Endodermal cell (in vitro differentiated cells): ENCODE measurements at places on chromosomes 1 and 21. TPM values are rescaled to one million over a fixed set of nuclear protein-coding genes. Genes with fewer than 3 reads are reported as not detected.
A peak's percentile ranks its signal among the peaks of the same experiment; 100 is the strongest.

Gene FAM3B
- 2.6 and 3.1 TPM in 2 replicates for total RNA-seq

Gene RBM11
- 13.5 to 26.6 TPM (median 14.2 TPM) in 3 replicates for total RNA-seq

Gene KCNQ4
- 0.84 and 0.88 TPM in 2 replicates for total RNA-seq

Gene PPIAL4G
- 0.11 TPM in 1 of 2 replicates, not detected in the other for total RNA-seq

Gene CSF3R
- 1.1 to 1.9 TPM (median 1.5 TPM) in 3 replicates for total RNA-seq

Gene CFAP45
- total RNA-seq = 0.49 to 1.2 TPM (median 1.1 TPM) in 3 replicates

Gene WDR64
- total RNA-seq = not detected in 3 replicates

Gene FAM167B
- 2.0 to 3.9 TPM (median 2.9 TPM) in 3 replicates for total RNA-seq

Gene FLAD1
- total RNA-seq = 61.9 and 67.7 TPM in 2 replicates

Gene CR1
- total RNA-seq = not detected in 3 replicates

Gene FMO5
- 11.7 to 20.0 TPM (median 14.1 TPM) in 3 replicates for total RNA-seq

Gene ASCL5
- total RNA-seq = 0.56 to 1.2 TPM (median 1.2 TPM) in 3 replicates

- DNase-seq = no peak
Measured at GRCh38 chr1:11924334-11925195, 1.7 kb downstream of the KIAA2013 start.

DNA sequence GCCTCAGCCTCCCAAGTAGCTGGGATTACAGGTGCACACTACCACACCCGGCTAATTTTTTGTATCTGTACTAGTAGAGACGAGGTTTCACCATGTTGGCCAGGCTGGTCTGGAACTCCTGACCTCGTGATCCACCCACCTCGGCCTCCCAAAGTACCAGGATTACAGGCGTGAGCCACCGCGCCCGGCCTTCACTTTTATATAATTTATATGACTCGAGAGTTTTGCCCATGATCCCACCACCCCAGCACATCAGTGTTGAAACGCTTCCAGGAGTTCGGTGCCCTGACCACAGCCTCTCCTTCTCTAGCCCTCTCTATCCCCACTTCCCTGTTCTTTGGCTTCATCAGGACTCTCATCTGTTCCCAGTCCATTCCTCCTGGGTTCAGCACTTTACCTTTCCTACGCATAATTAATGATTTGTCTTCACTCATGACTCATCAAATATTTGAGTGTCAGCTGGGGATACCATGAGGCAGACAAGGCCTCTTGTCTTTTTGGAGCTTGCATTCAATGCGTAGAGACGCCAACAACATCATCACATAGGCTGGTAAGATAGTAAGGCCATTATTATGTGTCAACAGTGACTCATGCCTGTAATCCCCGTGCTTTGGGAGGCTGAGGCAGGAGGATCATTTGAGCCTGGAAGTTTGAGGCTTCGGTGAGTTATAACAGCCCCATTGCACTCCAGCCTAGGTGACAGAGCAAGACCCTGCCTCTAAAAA lies 1.4 kb downstream of the PMF1 start:
- peak; percentile 47 for DNase-seq

GRCh38 chr1:37814252-37814651 lies 6.2 kb upstream of the YRDC start:
- no peak for DNase-seq

DNA sequence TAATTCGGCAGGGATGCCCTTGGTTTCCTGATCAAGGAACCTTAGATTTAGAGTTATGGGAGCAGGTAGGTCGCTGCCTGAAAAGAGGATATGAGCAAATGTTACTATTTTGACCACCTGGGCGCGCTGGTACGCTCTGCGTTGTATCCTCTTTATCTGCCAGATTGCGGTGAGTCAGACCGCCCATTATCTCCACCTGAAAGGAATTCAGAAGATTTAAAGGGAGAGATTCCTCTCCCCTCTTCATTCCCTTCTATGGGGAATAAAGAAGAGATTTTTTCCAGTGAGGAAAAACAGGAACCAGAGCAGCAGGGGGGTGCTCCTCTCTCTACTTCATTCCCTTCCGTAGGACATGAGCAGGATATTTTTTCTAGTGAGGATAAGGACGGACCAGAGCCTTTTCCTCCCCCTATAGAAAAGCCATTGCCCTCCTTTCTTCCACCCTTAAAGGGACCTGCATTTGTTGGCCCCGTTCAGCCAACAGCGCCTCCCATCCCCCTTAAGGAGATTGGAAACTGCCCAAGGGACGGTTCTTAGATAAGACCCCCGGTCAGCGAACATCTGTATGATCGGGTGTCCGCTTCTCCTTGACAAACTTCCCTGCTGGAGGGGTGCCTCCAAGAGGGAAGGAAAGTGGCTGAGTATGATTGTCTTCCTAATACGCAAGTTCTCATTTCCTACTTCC lies 34.1 kb downstream of the CLCA1 start:
- DNase-seq = peak; percentile 94

- no peak for DNase-seq
Measured at GRCh38 chr1:44423591-44424537, 18.8 kb downstream of the RNF220 start.

GRCh38 chr1:205577874-205578658 lies 53.7 kb downstream of the ELK4 start:
- DNase-seq = peak; percentile 31

GRCh38 chr1:26284597-26285347 lies 4.9 kb downstream of the SH3BGRL3 start:
- DNase-seq = peak; percentile 92

DNA sequence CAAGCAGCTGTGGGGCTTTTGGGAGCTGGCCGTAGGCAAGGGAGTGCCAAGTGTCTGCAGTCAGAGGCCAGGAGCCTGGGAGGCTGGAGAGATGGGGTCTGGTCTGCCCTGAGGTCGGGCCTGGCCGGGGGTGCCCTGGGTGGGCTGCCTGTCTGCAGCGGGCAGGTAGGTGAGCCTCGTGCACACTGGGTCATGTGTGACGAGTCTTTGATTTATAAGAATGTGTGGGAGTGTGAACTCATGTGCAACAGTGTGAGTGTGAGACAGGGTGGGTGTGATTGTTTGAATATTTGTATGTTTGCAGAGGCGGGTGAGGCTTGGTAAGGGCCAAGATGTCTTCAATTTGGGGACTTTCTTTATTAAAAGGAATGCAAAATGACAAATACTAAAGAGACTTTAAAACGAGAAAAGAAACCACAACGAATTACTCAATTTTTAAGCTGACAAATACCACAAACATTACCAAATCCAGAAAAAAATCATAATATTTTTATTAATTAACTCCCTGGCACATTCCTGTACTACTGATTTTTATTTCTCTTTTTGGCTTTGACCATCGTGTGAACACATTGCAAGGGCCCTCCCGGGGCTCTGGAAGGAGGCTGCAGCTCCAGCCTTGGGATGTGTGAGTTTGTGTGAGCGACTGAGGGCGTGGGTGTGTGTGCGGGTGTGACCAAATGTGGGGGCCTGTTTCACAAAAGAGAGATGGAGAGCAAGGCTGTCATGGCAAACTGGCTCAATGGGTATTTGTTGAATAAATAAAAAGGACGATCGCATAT lies 110.3 kb upstream of the WNT4 start:
- no peak for DNase-seq

DNA sequence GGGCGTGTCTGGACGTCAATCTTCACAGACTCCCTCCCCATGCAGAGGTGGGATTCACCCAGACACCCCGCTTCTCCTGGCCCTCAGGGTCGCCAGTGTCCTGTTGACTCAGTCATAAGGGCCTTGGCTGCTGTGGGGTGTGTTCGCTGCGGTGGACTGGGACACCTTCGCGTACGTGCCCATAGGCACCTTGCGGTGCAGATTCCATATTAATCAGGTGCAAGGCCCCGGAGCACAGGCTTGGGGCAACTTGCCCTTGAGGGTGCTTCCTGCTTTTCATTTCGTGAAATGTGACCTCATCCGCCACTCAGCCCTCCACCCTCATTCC lies 398 bp upstream of the SLC30A10 start:
- DNase-seq = no peak

- peak; percentile 62 for DNase-seq
Measured at GRCh38 chr1:113976609-113977278, 2.5 kb upstream of the OLFML3 start.

- DNase-seq = peak; percentile 70
Measured at GRCh38 chr1:58981392-58981791, 197.5 kb upstream of the JUN start.

GRCh38 chr1:15574741-15575140 lies 10.1 kb downstream of the AGMAT start:
- no peak for DNase-seq

- no peak for DNase-seq
Measured at GRCh38 chr1:1352786-1353388, 3.7 kb upstream of the DVL1 start.

GRCh38 chr1:32208891-32209328 lies at the start of gene DCDC2B:
DCDC2B (plus strand) TSS chr1:32209089; CDS start chr1:32209094, 5 bp downstream.
- no peak for DNase-seq

DNA sequence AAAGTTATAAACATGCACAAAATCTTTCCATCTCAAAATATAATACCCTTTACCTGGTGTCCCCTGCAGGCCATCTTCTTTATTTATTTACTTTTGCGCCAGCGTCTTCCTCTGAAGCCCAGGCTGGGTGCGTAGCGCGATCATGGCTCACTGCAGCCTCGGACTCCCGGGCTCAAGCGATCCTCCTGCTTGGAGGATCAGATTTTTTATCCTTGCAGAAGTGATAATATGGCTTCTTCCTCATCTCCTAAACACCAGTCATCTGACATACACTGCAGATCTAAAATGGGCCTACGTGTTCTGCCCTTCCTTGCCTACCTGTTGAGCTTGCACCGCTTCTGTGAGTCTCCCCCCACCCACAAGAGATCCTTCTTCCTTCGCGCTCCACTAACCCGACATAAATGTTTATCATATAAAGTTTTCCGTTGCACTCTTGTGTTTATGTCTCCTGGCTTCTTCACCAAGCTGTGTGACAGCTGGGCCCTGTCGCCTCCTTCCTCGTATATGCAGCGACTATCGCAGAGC lies 506 bp upstream of the SRP9 start:
- no peak for DNase-seq

- DNase-seq = peak; percentile 89
Measured at GRCh38 chr1:181482521-181483284, 614 bp upstream of the CACNA1E start.

DNA sequence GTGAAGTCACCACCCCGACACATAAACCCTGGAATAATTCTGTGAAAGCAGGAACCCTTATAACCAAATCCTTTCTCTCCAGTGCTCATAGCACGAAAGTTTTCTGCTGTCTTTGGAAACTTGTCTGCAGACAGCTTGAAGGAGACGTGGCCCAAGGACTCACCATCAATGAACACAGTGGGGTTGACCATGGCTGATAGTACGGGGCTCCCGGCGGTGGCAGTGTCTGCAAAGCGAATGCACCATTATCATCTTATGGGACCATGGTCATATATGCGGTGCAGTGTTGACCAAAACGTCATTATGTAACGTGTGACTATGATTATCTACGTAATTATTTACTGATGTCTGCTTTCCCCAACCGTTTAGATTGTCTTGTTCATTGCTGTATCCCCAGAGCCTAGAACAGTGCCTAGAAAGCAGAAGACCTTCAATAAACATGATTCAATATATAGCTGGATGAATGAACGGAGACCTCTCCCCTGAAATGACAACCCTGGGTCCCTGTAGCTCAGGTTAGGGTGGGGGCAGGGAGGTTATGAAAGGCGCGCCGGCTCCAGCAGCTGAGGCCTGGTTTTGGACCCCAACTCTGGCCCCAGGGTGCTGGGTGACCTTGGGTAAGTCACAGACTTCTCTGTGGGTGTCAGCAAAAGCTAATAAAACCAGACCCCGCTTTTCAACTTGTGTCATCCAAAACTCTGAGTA lies 128.4 kb upstream of the ZBTB40 start:
- no peak for DNase-seq

DNA sequence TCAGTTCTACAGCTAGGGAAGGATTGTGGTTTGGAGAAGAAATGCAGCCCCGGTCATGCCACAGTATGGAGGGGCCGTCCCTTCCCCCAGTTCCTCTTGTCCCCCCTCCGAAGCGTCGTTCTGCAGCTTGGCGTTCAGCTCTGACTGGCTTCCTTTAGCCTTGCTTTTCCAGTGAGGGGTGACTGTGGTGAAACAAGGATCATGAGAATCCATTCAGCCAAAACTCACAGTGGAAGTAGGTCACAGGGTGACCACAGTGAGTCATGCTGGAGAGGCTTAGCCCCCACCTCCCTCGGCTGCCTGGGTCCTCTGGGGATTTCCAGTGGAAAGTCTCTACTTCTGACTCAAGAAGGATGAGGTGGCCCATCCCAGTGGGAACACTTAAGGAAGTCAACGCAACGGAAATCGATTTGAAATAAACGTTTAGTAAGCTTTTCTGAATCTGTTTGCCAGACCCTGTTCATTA lies 37.3 kb upstream of the COL6A2 start:
- peak; percentile 10 for DNase-seq

DNA sequence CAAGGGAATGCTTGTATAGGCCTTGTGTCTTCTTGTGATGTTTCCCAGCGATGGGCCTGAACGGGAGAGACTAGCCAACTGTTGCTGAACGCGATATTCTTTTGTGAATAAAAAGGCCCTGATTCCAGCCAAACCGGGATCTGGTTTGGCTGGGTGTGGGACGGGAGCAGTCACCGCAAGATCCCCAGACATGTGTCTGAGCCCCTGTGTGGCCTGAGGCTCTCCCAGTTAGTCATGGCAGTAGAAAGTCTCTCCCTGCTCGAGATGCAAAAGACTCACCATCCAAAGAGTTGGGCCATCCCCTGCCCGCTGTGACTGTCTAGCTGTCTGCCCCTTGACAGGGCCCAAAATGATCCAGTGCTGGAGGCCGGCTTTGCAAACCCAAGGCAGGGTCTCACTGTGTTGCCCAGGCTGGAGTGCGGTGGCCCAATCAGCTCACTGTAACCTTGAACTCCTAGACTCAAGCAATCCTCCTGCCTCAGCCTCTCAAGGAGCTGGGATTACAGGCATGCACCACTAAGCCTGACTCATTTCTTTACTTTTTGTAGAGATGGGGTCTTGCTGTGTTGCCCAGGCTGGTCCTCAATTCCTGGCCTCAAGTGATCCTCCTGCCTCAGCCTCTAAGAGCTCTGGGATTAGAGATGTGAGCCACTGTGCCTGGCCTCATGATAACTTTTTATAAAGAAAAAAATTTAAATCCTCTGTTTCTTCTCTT lies 56.4 kb downstream of the KIF26B start:
- DNase-seq = peak; percentile 23

DNA sequence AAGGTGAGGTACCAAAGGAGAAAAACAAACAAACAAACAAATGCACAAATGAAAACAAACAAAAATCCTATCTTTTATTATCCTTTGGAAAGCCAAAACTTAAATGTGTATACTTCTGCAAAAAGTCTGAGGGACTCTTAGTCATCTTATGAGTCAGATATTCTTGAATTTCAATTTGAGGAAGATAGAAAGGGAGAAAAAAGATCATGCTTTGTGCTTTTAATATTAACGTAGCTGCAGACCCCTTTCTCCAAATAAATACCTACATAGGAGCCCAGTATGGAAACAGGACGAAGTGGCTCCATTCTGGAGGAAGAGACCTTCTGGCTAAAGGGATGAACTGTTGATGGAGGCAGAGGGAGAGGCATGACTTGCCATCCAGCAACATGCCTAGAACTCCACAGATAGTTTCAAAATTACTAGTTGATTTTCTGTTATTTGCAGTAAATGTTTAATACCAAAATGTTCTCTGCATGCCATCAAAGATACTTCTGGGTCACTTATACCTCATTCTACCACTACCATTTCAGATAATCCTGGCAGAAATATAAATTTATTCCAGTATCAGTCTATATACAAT lies 25.4 kb downstream of the NUP210L start:
- no peak for DNase-seq

GRCh38 chr1:33986390-33987095 lies 122.7 kb downstream of the HMGB4 start:
- no peak for DNase-seq
